ENCODE measurements at places on chromosomes 1 and 21.

GRCh38 chr1:80988926-80989325 is 811.8 kb upstream of the ADGRL2 start:
- DNase-seq: no peak

- DNase-seq: no peak
Observed at GRCh38 chr1:176696109-176696508, 233.1 kb downstream of the PAPPA2 start.

DNA sequence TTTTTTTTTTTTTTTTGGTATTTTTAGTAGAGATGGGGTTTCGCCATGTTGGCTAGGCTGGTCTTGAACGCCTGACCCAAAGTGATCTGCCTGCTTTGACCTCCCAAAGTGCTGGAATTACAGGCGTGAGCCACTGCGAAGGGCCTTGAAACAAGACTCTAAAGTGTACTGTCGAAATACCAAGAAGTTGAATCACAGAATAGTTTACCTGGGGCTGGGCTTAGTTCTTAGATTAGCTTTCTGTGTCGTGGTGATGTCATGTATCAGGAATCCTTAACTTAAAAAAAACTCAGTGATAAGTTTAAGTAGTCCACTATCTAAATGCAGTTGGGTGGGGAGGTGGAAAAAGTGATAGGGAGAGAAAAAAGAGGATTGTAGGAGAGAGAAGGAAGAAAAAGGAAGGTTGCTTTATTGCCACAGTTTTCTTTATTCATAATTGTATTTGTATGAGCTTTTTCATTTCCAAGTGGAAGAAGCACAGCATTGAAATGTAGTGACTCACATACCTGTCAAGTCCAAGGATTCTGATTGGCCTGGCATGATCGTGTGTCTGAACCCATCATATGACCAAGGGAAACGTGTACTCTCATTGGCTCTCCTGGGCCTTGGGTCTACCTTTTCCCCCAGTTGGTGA is 13.4 kb downstream of the ITSN1 start:
- no peak for DNase-seq

DNA sequence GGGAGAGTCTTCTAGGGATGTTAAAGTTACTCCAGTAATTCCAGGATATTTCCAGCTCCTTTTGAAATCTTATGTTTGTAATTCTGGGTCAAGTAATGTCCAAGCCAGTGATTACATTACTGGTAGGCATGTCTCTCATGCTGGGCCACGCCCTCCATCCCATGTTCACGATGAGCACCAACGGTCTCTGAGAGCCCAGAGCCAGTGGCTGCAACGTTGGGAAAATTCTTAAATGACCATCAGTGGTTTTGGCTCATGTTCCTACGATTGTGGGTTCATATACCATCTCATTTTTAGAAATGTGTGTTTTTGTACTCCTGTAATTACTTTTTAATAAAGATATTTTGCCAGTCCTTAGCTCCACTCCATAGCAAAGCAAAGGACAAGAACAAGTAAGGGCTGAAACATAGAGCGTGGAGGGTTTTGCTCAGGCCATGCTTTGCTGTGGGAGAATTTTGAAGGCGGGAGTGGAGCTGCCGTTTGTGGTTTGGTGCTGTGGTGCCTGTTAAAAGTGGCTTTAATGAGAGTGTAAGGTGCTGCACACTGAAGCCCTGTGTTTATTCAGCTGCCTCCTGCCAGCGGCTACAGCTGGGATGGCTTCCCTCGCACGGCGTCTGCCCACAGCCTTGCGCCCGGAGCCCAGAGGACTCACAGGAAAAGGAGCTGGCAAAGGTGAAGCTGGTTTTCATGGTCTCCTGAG is 28.9 kb downstream of the VANGL1 start:
- peak; percentile 85 for DNase-seq

GRCh38 chr1:109263234-109263596 is 13.9 kb downstream of the CELSR2 start:
- peak; percentile 35 for DNase-seq

GRCh38 chr1:217010253-217010652 is 287.0 kb upstream of the ESRRG start:
- DNase-seq: no peak

- no peak for DNase-seq
Observed at GRCh38 chr1:38728585-38728908, 131.0 kb downstream of the RRAGC start.

DNA sequence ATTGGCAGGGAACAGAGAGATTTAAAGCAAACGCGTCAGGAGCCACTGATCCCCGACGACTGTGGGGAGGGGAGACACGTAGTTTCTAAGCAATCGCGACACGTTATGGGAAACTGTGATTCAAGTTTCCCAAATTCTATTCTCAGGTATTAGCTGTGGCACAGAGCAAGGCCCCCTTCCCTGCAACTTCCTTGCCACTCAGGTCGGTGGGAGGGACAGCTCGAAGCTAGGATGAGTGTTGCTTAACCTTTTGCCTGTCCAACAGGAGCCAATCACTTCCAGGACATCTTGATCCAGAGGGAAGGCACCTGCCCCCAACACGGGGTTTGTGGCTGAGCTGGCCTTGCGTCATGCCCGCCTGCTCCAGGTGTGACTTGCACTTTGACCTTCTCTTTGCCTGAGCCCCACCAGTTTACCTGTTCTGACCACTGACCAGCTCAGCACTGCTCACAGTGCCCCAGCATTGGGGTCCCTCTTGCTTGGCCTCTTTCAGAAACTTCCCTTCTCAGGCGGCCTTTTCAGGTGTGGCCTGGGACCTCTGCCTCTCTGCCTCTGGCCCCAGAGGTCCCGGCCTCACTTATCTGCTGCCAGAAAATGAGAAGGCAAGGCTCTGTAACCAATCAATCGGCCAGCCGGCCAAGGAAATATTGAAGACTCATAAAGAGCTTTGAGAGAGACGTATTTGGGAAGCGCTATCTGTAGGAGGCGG is 24.6 kb downstream of the TEX35 start:
- no peak for DNase-seq

GRCh38 chr21:39518055-39518846 is 66.5 kb downstream of the SH3BGR start:
- DNase-seq: peak; percentile 93

GRCh38 chr1:223312705-223313414 is 51.1 kb downstream of the SUSD4 start:
- no peak for DNase-seq

DNA sequence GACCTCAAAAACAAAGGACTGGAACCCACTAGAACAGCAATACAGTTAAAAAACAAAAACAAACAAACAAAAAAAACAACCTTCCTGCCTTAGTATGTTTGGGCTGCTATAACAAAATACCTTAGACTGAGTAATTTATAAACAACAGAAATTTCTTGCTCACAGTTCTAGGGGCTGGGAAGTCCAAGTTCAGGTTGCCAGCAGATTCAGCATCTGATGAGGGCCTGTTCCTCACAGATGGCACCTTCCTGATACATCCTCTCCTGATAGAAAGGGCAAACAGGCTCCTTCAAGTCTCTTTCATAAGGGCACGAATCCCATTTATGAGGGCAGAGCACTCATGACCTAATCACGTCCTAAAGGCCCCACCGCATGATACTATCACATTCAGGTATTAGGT is 55.9 kb downstream of the TIAM1 start:
- DNase-seq: no peak

- DNase-seq: no peak
Observed at GRCh38 chr1:95004013-95004412, 68.7 kb downstream of the ALG14 start.

Measured in NCI-H345 (cell line).